Esophagus squamous epithelium (tissue), 5 donors: ENCODE measurements at places on chromosomes 7 and 10.

- no peak for DNase-seq
Measured at GRCh38 chr7:157576415-157576814, 239.6 kb downstream of the DNAJB6 start.

DNA sequence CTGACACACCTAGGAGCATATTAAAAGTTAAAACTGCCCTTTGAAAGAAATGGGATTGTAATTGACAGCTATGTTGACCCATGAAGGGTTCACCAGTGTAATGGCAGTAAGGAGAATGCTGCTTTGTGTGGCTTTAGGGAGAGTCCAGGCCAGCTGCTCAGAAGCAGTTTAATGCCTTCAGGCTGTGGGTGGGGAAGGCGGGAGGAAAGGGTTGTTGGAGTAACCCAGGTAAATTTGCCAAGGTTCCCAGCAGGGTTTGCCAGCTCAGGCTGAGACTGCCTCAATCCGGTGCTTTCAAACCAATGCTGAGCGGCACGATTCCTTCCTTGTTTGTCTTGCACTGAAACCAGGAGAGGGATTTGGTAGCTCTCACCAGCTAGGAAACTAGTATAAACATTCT is 637.2 kb downstream of the INHBA start:
- no peak for DNase-seq

DNA sequence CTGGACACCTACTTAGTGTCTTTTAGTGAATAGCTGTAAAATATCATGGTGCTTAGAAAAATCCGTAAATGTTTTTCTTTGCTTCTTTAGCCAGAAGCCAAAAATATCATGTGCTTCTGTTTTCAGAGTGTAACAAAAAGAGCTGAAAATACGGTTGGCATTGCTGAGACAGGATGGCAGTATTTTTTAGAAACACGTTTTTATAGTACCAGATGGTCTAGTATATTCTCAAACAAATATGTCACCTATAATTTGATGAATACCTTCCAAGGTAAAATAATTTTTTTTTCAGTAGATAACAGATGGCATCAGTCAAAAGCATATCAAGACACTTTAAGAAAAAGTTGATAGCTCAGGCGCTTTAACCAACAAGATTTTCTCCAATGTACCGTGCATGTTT is 326.6 kb downstream of the PHF14 start:
- no peak for DNase-seq

- no peak for DNase-seq
Measured at GRCh38 chr7:103857435-103857834, 132.0 kb downstream of the RELN start.

DNA sequence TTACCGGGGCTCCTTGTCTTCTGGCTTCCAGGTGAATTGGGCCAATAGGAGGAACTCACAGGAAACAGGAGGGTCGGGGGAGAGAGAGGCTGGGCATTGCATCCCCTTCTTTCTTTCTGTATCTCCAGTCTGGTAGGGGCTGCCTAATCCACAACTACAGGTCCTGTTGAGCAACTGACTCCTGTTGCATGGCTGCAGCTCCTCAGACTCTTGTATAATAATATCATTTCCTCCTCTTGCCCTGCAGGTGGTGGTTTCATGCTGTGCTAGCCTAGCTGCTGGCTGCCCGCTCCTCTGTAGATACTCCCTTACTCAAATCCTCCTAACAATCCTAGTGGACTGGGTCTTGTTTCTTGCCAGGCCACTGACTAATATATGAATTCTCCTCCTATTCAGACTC is 276.5 kb upstream of the SMIM30 start:
- DNase-seq = no peak

DNA sequence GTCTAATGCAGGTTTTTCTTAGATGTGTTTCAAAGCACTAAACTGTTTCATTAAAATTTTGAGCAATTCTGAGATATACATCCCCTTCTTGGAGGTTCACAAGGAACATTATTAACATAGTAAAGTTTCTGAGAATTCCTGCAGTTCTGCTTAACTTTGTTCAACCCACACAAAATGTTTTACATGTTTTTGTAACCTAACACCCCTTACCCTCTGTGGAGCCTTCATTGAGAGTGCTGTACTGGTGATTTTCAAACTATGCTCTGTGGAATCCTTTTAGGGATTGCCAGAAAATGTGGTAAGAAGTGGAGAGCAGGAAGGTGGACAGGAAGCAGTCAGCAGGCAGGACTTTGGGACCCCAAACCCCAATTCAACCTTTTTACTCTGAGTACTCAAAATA is 53.6 kb upstream of the ABCB5 start:
- no peak for DNase-seq

- no peak for DNase-seq
Measured at GRCh38 chr7:64868499-64868898, 34.6 kb upstream of the ZNF273 start.

DNA sequence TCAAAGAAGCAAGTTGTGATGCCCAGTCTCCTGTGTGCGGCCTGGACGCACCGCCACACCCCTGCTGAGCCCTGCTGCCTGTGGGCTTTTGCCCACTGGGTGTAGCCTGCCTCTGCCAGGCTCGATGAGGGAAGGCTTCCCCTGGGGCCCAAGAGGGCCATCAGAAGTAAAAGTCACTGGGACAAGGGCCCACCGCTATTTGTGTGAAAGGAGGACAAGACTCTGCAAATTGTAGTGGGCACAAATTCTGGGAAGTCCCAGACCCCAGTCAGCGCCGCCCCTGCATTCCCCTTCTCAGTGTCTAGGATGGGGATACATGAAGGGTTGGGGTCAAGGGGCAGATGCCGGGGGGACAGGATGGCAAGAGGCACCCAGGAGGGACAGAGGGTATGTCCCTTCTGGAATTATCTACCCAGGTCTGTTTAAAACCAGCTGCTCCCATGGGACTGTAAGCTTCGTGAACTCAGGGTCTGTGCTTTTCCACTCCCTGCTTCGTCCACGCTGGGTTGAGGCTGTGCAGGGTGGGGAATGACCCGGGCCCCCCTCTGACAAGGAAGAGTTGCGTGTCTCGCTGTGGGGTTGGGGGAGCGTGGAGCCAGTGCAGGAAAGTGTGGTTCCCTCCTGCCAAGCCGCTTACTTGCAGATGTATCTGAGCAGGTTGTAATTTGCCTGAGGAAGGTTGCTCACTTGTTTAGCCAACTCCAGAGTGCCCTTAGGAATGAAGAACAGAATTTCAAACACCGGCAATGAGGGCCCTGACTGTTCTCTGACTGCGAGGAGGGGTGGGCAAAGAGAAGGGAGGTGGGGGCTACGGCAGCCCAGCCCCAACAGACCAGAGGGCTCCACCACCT is 147.2 kb downstream of the MAPK8 start:
- DNase-seq = no peak

DNA sequence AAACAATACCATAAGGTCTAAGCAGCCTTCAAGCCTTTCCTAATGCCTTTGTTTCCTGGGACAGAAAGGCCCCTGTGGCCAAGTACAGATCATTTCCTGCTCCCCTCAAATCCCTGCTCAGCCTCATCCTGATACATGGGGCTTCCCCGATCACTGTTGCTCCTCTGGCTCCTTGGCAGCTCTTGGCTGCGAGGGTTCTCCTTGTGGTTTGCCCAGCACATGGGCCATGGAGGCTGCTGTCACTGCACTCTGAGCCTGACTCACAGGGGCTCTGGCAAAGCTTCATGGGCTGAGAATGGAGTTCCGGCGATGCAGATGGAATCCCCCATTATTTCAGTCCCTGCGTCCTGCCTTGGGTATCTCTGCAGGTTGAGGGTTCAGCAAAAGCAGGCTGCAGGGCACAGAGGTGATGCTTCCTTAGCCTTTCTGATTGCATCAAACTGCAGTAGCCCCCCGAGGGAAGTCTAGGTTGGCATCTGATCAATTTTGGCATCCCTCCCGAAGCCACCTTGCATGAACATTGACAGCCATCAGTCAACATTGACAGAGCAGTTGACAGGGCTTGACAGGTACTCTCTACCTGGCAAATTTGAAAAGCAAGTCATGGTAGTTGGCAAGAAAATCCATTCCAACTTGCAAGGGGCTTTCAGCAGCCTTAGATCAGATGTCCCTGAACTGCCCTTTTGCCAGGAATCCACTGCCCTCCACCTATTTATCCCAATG is 168.6 kb downstream of the GFRA1 start:
- DNase-seq = no peak

DNA sequence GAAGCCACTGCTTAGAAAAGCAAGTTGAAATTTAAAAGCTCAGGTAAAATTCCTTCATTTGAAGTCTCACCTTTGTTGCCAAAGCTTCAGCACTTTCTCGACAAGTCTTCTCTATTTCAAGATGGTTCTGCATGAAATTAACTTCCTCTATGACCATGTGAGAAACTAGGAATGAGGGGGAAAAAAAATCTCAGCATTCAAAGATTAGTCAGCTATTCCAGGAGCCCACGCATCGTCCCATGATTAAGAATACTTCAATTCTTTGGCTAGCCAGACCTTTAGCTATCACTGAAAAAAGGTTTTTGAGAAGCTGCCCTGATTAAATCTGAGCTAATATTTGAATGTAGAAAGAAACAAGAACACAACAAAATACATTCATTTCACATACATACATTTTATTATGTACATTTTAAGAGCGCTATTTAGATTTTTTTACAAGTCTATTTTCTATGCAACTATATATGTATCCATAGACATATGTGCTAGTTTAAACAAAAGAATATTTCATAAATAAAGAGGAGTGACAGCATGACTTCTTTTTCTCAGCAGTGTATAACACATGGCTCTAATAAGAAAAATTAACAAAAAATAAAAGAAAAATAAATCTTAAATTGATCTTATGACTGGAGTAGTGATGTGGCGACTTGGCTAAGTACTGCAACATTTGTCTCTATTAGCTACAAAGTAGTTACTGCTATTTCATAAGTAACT is 44.8 kb downstream of the SHTN1 start:
- no peak for DNase-seq

DNA sequence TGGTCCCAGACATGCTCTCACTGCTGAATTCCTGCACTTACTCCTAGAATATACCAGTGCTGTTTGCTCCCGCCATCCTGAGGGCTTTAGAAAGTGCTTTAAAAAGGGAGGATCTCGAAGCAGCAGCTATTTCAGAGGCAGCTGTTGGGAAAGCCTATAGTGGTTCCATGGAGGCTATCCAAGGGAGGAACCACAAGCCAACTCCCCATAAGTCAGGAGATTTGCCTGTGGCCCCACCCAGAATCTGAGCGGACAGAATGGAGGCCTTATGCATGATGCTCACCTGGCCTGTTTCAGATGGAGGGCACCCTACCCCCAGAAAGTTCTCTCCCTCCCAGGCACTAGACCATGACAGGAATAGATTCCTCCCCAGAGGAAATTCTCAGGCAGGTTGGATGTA is 2.3 kb upstream of the KCNIP2 start:
- DNase-seq = no peak

- no peak for DNase-seq
Measured at GRCh38 chr7:99363286-99363685, 11.2 kb upstream of the ARPC1B start.

DNA sequence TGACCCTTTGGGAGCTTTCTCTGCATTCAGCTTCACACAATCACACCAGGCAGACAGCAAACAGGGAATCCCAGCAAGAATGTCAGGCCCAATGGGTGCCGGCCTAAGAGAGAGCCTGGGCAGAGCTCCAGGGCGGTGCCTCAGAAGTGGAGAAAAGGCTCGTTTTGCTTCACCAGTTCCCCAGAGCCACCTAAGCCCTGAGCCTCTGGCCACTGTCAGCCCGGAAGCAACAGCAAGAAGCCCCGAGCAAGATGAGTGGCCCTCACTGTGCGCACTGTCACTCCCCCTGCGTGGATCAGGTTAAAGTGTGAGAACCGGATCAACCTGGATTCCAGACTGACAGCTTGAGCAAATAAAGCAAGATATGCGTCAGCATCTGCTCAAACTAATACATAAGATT is 14.7 kb downstream of the CNPY1 start:
- DNase-seq = no peak

DNA sequence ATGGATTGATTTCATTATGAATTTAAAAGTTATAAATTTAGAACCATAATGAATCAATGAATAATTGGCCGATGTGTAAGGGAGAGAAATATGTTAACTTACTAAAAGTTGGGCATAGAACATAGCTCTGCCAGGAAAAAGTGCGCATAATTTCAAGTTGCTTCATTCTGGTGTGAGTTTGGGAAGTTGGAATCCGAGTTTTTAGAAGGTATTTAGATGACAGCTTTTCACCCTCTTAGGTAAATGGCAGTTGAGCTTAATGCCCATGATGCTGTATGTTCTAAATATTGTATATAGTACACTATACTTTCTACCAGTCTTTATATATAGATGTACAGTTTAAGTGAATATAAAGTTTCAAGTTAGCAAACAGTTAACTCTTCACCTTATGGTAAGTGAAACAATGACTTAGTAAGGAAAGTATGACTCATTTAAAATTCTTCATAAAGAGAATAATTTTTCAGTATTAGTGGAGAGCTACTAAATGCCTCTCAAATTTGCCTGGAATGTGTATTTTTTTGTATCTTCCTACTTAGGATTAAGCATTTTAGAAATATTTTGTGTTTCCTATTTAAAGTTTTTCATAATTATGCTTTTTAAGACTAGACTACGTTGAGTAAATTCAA is 1.6 kb downstream of the C1GALT1 start:
- DNase-seq = no peak

GRCh38 chr10:12177642-12178041 is 18.0 kb downstream of the NUDT5 start:
- DNase-seq = no peak

DNA sequence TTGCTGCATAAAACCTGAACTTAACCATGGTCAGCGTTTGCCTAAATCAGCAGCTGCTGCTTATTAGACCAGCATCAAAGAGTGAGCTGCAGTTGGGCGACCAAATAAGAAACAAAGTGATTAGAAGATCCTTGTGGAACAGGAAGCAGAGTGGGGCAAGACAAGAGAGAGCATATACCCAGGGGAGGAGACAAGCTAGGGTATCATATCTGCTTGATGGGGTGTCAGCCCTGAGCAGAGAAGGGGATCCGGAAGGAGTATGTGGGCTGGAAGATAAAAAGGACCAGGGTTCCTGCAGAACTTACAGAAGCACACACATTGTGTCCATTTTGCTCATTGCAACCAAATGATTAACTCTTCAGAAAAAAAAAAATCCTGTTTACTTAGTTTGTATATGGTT is 213.6 kb downstream of the CELF2 start:
- DNase-seq = no peak

DNA sequence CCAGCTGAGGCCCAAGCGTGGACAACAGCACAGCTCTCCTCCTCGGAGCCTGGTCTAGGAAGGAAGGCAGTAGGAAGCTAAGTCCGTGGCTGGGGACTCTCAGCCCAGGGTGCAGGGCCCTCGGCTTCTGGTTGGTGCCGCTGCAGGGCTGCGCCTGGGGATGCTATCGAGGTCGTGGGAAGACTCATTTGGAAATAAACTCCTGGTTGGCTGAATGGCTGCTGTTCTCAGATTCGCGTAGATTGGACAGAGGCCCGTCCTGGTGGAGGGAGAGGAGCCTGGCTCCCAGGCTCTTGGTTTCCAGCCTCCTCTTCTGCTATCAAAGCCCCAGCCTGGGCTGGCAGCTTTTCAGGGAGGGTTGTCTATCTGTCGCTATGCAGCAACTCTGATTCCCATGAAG is 152.6 kb upstream of the FZD8 start:
- no peak for DNase-seq

GRCh38 chr7:158280448-158281144 is 307.0 kb downstream of the PTPRN2 start:
- no peak for DNase-seq

- DNase-seq = no peak
Measured at GRCh38 chr7:131803816-131804215, 247.4 kb upstream of the PODXL start.

- DNase-seq = no peak
Measured at GRCh38 chr10:88608052-88608732, 21.6 kb downstream of the LIPJ start.
